Cardiac atrium fibroblast (primary cell): ENCODE measurements at places on chromosomes 7 and 10. TPM values are rescaled to one million over a fixed set of nuclear protein-coding genes. Genes with fewer than 3 reads are reported as not detected.

NANOS1 gene
- 8.7 and 14.3 TPM in 2 replicates for total RNA-seq

SLC13A1 gene
- not detected in 2 replicates for total RNA-seq

MSMB gene
- total RNA-seq: not detected in 2 replicates

ANKRD7 gene
- total RNA-seq: 3.2 TPM in 1 of 2 replicates, not detected in the other
